ENCODE measurements at places on chromosomes 4 and X.

DNA sequence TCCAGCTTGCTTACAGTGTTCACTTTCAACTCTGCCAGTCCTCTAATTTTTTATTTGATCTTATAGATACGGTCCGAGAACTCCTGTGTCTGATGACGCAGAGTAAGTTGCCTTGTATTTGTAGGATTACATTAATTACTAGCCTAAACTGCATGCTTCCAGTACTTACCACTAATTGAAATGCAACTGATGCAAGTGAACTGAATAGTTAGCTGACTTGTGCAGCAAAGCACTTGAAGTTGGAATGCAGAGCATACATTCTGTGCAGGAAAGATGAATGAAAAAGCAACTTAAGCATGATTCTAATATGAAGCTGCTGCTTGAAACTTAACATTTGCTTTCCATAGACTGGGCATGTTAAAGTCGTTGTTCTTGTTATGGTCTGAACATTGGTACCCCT is 100.9 kb downstream of the LIMCH1 start:
- no peak for DNase-seq

- DNase-seq, result peak; percentile 30
Measured at GRCh38 chrX:34275699-34276098, 143.6 kb upstream of the FAM47A start.

GRCh38 chr4:188911707-188912106 is 772.5 kb downstream of the TRIML1 start:
- DNase-seq, result no peak

DNA sequence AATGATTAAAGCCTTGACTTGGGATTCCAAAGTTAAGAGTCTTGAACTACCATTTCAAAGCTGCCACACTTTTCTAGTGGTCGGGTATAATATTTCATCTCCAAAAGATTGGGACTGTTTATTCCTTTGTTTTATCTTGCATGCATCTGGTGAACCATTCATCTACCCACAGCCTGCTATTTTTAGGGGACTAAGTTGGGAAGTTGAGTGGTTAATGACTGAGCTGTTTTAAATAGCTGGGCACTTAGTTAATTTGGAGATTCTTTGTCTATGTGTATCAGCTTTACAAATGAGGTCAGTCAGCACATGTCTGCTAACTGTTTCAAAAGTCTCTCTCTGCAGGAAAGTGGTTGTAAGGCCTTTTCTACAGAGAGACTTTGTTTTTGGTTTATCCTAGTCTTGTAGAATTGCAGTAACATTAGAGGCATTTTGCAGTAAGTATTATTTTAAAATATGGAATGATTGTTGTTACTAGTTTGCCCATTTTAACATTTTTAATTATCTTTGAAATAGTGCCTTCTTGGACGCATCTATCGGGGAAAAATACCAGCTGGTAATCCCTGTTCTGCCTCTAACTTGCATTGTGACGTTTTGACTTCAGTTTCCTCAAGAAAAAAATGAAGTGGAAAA is 8.2 kb downstream of the BMP2K start:
- no peak for DNase-seq

DNA sequence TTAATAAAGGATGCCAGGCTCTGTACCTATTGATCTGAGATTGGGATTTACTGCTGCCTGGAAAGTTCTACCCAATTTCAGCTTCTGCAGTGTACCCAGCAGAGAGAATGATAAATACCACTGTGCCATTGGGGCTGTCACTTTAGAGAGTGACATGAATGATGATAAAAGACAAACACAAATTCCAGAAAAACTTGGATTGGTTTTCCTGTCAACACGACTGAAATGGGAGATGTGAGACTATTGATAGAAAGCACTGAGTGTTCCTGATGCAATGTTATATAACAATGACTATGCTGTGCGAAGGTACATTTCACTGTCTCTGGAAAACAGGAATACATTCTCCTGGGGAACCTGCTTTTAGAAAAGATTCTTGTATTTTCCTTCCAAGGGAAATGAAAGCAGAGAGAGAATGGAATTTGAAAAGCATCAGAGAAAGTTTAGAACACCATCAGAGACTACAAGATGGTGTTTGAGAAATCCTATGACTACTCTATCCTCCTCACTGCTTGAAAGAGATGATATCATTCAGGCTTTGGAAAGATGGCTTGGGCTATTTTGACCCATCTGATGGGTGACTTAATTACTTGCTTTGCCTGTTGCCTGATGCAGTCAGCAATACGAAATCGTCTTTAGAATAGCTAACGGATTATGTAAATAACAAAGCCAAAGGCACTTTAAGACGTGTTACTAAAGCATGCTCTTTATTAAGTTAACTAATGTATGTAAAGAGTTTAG is 49.7 kb downstream of the MID1IP1 start:
- DNase-seq, result no peak

DNA sequence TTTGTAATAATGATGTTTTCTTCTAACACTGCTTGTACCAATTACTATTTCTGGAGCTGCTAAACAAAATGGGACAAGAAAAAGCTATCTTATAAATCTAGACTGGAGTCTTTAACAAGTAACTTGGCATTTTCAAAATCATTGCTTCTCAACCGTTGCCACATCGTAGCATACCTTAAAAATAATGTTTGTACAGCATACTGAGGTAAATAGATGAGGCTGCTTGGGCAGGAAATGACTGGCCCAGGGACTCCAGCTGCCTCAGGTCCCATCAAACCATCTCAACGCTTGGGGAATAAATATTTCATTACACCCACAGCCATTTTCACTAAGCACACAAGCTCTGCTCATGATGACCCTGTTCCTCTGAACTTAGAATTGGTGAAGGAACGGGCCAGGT is 115.1 kb downstream of the SPANXA1 start:
- no peak for DNase-seq

DNA sequence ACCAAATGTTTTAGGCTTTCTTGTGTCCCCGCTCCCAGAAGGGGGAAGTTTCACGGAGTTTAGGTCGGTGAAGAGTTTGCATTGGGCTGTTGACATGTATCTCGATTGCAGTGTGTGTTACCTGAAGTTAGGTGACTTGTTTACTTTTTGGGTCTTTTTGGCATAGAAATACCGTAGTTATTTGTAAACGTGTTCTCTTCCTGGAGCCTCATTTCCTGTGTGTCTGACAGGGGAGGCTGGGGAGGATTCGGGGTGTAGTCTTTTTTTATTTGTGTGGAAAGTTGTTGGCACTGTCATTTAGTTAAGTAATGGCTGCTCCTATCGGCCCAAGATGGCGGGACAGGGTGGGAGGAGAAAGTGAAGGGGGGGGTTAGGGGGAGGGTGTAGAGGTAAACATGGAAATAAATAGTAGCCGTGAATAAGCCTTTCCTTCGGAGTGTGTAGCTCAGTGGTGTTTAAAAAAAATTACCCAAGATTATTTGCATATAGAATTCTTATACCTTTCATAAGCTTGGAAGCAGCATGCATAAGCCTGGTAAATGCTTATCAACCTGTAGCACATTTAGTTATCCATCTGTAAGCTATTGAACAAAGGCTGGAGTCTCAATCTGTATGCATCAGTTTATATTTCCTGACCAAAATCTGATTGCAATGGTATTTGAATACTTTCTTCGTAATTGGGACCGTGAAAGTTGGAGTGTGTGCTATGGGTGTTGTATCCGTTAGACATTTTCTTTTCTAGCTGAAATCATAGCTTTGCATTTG is 1.6 kb downstream of the KDM6A start:
- DNase-seq, result peak; percentile 24

DNA sequence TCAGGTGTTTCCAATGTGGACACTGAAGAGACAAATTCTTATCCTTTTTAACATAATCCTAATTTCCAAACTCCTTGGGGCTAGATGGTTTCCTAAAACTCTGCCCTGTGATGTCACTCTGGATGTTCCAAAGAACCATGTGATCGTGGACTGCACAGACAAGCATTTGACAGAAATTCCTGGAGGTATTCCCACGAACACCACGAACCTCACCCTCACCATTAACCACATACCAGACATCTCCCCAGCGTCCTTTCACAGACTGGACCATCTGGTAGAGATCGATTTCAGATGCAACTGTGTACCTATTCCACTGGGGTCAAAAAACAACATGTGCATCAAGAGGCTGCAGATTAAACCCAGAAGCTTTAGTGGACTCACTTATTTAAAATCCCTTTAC is 18.6 kb downstream of the TLR7 start:
- no peak for DNase-seq

DNA sequence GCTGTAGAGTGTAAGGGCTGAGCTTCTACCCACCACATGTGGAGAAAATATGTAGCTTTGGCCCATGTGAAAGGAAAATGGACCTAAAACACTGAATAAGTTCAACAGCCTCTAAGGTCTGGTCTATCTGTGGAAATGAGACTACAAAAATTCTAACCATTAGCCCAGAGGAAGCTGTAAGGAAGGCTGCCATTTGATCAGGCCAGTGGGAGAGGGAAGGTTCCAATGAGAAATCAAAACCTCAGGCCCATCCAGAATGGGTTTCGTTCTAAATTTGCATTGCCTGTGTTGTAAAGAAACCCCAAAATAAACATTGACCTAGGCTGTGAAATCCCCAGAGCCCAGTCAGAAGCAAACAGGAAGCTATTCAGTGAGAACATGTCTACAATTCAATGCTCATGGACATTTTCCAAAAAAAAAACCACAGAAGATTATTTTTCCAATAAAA is 320.4 kb upstream of the SLC7A11 start:
- no peak for DNase-seq

- peak; percentile 53 for DNase-seq
Measured at GRCh38 chrX:130741584-130741983, 161.4 kb downstream of the ENOX2 start.

GRCh38 chr4:19095491-19096046 is 1074.0 kb upstream of the LCORL start:
- no peak for DNase-seq

- no peak for DNase-seq
Measured at GRCh38 chr4:100340512-100341485, 150.5 kb upstream of the DDIT4L start.

DNA sequence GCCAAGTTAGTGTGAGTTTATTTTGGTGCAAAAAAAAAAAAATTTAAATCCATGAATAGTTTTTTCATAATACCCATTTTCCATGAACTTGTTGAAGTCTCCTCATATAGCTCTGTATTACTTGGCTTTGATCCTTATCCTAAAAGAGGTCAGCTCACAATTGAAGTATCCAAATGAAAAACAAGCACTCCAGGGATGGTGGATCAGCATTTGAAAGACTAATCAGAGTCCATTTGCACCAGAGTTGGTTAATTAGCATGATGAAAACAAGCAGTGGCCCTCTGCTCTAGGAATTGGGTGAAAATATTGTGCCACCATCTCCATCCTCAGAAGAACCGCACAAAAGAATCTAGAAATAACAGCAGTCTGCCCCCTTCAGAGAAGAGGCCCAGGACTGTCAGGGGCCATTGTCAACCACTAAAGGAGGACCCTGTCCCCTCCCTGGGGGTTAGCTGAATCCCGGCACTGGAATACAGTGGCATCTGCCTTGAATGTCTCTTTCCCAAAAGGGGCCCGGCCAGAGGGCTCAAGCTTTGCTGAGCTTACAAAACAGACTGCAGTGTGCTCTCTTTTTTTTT is 24.7 kb downstream of the SH3KBP1 start:
- no peak for DNase-seq

DNA sequence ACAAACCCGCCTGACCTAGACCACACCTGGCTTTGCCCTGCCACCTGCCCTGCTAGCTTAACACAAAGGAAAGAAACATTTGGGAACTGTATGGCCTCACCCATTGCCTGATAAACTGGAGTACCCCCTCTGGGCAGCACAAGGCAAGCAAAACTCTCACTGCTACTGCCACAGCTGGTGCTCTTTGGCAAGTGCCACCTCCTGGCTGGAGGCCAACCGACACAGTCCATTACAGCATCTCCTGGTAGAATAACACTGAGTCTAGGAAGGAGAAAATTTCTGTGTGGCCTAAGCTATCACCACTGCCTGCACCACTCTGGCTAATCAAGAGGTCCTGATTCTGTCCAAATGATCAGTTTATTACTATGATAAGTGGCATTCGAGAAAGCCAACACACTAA is 18.9 kb upstream of the SPANXN3 start:
- no peak for DNase-seq

DNA sequence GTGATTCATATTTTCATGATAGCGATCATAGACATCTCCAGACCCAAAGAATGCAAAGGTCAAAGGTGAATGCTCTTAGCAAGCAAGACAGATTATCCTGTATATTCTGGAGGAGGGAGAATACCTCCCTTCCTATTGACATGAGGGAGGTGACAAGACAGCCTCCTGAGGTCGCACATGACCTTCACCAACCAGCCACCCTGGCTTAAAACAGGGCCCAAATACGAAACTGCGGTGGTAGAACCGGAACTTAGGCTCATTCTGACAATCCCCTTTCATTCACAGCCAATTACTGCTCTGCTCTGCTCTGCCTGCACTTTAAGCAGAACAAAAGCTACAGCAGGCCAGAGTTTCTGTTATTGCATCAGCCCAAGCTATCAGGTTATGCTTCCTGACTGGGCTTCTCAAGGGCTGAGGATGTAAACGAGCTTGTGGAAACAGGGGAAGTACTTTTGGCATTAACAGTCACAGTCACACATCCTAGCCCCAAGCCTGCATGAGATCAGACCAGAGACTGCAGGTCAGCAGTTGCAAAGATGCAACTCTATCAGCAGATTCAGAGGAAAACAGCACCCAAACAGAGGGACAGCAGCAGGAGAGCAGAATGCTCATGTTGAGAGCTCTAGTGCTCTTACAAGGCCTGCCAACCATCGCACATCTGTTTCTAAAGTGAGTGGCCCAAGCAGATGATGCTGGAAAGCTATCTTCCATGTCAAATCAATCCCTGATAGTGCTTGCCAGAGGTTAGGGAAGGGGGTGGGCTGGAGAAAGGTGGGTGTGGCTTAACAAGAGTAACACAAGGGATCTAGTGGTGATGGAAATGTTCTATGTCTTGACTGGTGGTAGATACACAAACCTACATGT is 51.3 kb upstream of the MAP3K15 start:
- no peak for DNase-seq

GRCh38 chr4:155072417-155072816 is 136.0 kb upstream of the NPY2R start:
- DNase-seq, result no peak

DNA sequence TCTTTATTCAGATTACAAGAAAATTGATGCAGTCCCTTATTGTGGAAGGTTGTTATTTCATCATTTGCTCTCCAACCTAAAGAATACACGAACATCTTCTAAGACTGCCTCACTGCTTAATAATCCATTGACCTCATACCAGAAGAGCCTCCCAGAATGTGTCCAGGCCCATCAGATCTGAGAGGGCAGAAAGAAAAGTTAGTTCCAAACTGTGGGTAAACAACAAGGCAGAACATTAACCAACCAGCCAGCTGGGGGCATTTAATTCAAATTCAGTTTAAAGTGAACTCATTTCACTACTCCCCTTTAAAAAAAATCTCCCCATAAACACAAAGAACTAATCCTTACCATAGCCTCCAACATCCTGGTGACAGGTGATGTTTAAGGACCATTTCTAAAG is 13.8 kb downstream of the GPC4 start:
- DNase-seq, result no peak

- no peak for DNase-seq
Measured at GRCh38 chr4:180950377-180950776, 1292.8 kb upstream of the TENM3 start.
